Stimulated activated CD4-positive, alpha-beta T cell treated with anti-CD3 and anti-CD28 coated beads, Interleukin-2, amount 100 ng/mL, for 48 hours (primary cell): ENCODE measurements at places on chromosomes 1 and 21.

- DNase-seq = no peak
Observed at GRCh38 chr1:62612770-62613169, 15.4 kb downstream of the ANGPTL3 start.

GRCh38 chr1:176987016-176987415 is 177.5 kb downstream of the ASTN1 start:
- DNase-seq = no peak

- DNase-seq = no peak
Observed at GRCh38 chr1:12617901-12618660, at the start of gene DHRS3. DHRS3 (minus strand) TSS chr1:12618210; CDS start chr1:12617348, 862 bp downstream.

GRCh38 chr21:38852278-38852677 is 46.5 kb downstream of the ETS2 start:
- no peak for DNase-seq

DNA sequence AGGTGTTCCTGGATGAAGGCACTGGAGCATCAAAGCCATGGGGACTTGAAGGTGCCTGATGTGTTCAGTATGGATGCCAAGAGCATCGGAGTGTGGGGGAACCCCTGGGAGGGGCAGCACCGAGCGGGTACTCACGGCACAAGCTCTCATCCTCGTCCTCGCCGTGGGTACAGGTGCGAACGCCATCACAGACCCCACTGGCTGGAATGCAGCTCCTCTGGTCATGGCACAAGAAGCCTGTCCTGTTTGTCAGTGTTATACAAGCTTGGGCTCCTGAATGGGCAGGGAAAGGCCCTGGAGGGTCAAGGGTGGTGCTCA is 6.0 kb downstream of the LDLRAD1 start:
- no peak for DNase-seq

DNA sequence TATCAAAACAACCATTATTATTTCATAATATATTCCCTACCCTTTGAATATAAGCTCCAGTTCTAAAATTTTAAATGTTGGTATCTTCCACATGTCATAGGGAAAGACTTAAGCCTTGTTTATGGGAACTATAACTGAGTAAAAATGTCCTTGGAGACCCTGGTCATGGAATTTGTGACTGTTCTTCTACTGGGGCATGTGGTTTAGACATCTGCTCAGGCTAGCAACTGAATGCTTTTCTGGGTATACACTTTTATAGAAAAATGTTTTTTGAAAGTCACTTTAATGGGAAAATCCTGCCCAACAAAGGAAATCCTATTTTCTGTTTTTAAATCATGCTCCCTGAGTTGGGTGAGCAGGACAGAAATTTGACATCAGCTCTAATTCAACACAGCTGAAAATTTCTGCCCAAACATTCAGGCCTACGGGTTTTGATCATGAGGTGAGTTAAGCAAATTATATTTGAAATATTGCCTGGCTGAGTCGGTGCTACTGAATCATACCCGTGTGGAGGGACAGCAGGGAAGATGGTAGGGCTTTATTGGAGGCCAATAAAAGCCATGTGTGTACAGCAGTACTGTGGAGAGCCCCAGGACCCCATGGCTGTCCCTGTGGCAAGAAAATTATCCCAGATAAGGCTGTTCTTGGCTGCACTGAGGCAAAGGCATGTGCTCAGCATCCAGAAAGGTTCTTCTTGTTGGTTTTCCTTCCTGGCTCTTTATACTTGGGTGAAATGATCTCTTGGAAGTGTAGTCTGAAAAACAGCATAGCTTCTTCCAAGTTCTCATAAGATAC is 391.8 kb downstream of the DISC1 start:
- DNase-seq = no peak

DNA sequence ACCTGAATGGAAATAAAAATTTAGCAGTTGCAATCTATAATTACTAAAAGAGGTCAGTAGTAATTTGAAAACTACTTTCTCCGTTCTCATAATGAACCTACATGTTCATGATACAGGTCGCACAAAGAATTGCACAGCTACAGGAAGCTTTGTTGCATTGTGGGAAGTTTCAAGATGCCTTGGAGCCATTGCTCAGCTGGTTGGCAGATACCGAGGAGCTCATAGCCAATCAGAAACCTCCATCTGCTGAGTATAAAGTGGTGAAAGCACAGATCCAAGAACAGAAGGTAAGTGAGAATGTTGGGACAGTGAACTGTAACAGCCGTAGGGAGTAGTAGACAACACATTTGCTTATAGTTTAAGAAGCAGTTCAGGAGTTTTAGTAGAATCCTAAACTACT is 68.8 kb upstream of the BMP8A start:
- DNase-seq = no peak

- DNase-seq = no peak
Observed at GRCh38 chr1:246455476-246455875, 51.6 kb downstream of the SMYD3 start.

- no peak for DNase-seq
Observed at GRCh38 chr1:27554759-27555699, 48.9 kb downstream of the AHDC1 start.

DNA sequence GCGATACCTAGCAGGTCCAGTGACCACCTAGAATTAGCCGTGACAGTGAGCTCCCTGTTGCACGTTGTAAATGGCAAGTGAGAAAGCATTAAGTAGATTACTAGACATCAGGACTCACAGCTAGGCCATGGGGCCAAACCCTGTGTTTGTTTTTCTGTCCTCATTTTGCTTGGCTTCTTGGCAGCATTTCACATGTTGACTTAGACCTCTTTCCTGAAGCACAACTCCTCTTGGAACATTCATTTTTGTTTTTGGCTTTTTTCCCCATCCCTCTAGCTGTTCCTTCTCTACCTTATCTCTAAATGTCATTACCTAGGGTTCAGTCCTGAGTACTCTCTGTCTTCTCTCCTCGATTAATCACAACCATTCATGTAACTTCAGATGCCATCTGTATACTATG is 16.9 kb upstream of the PTPN14 start:
- DNase-seq = no peak

DNA sequence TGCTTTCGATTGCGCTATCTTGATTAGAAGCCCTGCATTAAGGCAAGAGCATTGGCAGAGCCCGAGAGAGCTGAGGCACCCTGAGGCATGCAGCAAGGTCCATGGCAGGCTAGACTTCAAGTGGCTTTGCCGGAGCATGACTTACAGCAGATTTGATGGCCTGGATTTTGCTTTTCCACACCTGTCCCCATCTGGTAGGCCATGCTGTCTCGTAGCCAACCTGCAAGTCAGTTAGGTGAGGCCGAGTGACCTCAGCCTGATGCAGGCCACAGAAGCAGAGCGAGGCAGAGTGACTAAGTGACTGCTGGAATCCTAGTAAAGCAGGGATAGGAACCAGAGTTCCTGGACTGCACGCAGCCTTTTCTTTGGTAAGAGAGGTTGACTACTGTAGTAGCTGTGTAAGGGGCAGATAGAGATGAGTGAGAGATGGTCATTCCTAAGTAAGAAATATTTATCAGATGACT is 148.9 kb downstream of the PBX1 start:
- no peak for DNase-seq

- no peak for DNase-seq
Observed at GRCh38 chr1:244157731-244158438, 106.8 kb downstream of the ZBTB18 start.

- DNase-seq = no peak
Observed at GRCh38 chr1:20682571-20683236, 21.5 kb upstream of the DDOST start.

- DNase-seq = no peak
Observed at GRCh38 chr1:161086457-161086856, 2.9 kb downstream of the NECTIN4 start.
